ENCODE measurements at places on chromosomes 1 and 21.
A peak's percentile ranks its signal among the peaks of the same experiment; 100 is the strongest.

DNA sequence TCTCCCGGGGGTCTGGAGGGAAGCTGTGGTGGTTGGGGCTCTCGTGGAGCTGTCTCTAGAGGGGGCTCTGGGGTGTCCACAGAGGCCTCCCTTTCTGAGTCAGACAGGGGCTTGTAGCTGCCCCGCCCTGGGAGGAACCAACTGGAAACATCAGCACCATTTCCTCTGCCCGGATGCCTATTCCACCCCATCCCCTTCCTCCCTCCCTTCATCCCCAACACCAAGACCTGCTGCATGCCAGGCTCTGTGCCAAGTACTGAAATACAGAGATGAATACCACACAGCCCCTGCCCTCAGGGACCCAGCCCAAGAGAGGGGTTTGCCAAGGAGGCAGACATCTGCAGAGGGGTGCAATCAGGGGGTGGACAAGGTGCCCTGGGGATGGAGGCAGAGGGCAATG, 125.6 kb upstream of the ADAR start:
- DNase-seq: no peak

DNA sequence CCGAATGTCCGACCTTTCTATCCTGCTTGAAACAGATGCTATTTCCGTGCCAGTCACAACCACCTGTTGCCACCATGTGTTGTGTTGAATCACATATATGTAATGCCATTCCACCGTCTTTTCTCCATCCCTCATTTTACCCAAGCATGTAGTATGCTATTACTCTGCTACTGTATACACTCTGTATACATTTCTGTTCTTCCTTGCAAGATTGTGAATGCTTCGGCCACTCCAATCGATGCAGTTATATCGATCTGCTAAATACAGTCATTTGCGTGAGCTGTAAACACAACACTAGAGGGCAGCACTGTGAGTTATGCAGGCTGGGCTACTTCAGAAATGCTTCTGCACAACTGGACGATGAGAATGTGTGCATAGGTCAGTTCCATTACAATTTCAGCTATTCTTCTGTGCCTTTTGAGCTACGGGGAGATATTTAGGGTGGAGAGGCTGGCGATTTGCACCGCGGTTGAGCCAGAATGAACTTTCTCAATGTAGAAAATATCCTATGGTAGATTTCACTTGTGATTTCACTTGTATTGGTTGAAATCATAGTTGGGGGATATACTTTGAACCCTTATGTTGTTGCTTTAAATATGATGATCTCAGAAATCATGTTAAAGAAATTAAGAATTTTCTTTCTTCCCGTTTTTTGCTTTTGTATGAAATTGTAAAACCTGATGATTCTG, 289.8 kb downstream of the NTNG1 start:
- DNase-seq: peak; percentile 31

- DNase-seq: no peak
Measured at GRCh38 chr1:205262731-205263171, 35.0 kb downstream of the TMCC2 start.

GRCh38 chr1:44267438-44267837, 54.2 kb downstream of the DMAP1 start:
- no peak for DNase-seq

- peak; percentile 99 for DNase-seq
Measured at GRCh38 chr1:225655509-225656258, 2.8 kb upstream of the ENAH start.

DNA sequence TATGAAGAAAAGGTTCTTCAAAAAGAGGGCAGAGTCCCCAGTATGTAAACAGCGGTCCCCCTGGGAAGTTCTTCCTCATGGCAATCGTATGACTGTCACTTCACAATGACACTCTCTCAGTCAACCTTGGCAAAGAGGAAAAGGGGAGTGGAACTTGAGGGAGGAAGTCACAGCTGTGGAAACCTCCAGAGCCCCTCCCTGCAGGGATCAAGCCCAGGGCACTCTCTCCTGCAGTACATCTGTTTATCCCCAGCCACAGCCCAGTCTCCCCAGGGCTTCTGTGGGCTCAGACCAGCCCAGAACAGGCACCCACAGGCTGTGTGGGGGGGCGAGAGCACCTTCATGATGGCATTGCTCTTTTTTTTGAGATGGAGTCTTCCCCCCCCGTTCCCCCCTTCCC, 2.0 kb downstream of the ATP13A2 start:
- DNase-seq: no peak

DNA sequence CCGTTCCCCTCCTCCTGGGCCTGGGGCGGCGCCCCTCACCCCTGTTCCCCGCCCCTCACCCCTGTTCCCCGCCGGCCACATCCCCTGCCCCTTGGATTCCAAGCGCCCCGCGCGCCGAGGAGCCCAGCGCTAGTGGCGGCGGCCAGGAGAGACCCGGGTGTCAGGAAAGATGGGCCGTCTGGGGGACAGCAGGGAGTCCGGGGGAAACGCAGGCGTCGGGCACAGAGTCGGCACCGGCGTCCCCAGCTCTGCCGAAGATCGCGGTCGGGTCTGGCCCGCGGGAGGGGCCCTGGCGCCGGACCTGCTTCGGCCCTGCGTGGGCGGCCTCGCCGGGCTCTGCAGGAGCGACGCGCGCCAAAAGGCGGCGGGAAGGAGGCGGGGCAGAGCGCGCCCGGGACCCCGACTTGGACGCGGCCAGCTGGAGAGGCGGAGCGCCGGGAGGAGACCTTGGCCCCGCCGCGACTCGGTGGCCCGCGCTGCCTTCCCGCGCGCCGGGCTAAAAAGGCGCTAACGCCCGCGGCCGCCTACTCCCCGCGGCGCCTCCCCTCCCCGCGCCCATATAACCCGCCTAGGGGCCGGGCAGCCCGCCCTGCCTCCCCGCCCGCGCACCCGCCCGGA, at the start of gene TP73:
TP73 (plus strand) TSS at position 587 of the 618 bp plus-strand sequence. CDS start 29,850 bp downstream, outside the sequence.
- no peak for DNase-seq
